Central memory CD8-positive, alpha-beta T cell (primary cell): ENCODE measurements at places on chromosomes 2 and 18.
A peak's percentile ranks its signal among the peaks of the same experiment; 100 is the strongest.

DNA sequence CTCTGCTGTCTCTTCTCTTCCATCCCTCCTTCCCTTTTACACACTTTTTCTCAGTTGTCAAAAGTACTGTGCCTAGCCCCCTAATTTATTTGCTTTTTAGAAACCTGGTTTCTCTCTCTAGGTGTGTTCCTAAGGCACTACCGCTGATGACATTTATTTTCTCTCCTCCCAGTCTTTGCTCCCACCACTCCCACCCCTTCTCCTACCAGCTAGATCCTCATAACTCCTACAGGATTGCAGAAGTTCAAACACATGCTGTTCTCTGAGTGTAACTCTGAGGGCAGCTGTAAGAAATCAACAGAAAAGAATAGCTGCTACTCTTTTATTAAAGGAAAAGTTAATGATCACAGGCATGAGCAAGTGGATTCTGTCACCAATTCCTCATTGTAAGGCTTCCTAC, 22.3 kb upstream of the LRRTM1 start:
- no peak overlapping the region for H3K4me3 ChIP-seq
- no peaks in the 10 kb centered on the region for H3K4me1 ChIP-seq
- no peak for DNase-seq
- no peaks in the 10 kb centered on the region for H3K27me3 ChIP-seq

DNA sequence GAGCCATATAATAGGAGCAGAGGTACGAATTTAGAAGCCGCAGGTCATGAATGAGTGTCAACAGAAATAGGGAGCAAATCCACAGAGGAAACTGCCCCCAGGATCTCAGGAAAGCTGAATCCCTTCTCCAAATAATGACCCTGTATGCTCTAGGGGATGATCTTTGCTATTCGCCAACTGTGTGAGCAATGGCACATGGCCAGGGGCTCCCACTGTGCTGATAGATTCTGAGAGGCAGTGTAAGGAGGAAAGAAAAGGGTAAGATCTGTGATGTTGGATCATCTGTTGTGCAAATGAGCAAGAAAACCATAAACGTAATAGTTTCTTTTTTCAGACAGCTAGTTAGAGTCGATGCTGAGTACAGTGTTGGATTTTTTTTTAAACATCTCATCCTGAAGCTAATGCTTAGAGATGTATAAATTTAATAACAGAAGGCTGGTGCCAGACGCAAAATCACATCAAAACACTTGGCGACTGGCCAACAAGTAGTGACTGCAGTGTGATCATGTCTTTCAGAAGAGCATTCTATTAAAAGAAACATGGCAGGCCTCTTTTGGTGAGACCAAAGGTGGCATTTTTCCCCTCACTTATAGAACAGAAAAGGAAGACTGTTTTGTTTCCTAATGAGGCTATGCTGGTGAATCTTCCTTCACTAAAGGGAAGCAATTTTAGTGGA, 77.4 kb downstream of the ABCA12 start:
- no peak overlapping the region for H3K27ac ChIP-seq
- H3K4me3 ChIP-seq: no peak overlapping the region
- no peaks in the 10 kb centered on the region for H3K36me3 ChIP-seq
- H3K4me1 ChIP-seq: no peaks in the 10 kb centered on the region
- no peak for DNase-seq
- H3K27me3 ChIP-seq: no peaks in the 10 kb centered on the region

- H3K4me1 ChIP-seq: no peaks in the 10 kb centered on the region
- no peaks in the 10 kb centered on the region for H3K27me3 ChIP-seq
- H3K36me3 ChIP-seq: no peaks in the 10 kb centered on the region
- no peak overlapping the region for H3K27ac ChIP-seq
- DNase-seq: no peak
- H3K4me3 ChIP-seq: no peak overlapping the region
These were observed 275.8 kb downstream of the KCNS3 start for GRCh38 chr2:18154259-18154658.

- no peaks in the 10 kb centered on the region for H3K4me1 ChIP-seq
- H3K27ac ChIP-seq: no peak overlapping the region
- no peaks in the 10 kb centered on the region for H3K27me3 ChIP-seq
- no peaks in the 10 kb centered on the region for H3K36me3 ChIP-seq
- no peak overlapping the region for H3K4me3 ChIP-seq
These were observed 19.3 kb upstream of the PDE1A start for GRCh38 chr2:182446087-182446486.

GRCh38 chr2:157810037-157810436, 66.1 kb downstream of the ACVR1 start:
- peaks cover 24% of the 10 kb centered on the region for H3K4me1 ChIP-seq
- DNase-seq: no peak
- H3K36me3 ChIP-seq: peaks cover 3% of the 10 kb centered on the region
- H3K4me3 ChIP-seq: no peak overlapping the region
- no peaks in the 10 kb centered on the region for H3K27me3 ChIP-seq

DNA sequence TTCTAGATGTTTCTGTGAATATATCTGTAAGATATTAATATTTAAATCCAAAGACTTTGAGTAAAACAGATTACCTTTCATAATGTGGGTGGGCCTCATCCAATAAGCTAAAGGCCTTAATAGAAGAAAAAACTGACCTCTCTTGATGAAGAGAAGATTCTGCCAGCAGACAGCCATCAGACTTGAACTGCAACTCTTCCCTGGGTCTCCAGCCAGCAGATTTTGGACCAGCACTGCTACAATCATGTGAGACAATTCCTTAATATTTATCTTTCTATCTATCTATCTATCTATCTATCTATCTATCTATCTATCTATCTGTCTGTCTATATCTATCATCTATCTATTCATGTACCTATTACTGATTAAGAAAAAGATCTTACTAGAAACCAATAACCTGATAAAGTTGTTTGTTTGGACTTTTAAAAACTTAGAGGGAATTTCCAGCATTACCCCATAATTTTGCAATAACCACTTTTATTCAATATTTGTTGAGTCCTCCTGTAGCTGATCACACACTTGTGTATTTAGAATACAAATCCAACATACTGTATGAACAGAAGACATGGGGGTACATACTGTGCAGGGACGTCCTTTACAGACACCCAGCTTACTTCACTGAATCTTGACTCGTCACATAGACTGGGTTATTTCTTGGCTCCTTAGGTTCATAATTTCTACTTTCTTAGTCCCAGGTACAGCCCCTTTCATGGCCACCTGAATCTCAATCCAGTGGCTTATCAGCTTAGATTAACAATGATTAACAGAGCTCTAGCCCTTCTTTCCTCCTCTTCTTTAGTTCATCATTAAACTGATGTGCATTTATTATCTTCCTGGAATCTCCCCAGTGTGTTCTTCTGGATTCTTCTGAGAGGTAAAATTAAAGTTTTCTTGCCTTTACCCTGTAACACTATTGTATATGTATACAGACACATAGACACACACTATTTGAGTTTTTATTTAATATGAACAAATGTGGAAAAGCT, 27.2 kb upstream of the STAT4 start:
- H3K4me1 ChIP-seq: no peaks in the 10 kb centered on the region
- no peaks in the 10 kb centered on the region for H3K36me3 ChIP-seq
- no peaks in the 10 kb centered on the region for H3K27me3 ChIP-seq
- DNase-seq: no peak
- H3K4me3 ChIP-seq: no peak overlapping the region

DNA sequence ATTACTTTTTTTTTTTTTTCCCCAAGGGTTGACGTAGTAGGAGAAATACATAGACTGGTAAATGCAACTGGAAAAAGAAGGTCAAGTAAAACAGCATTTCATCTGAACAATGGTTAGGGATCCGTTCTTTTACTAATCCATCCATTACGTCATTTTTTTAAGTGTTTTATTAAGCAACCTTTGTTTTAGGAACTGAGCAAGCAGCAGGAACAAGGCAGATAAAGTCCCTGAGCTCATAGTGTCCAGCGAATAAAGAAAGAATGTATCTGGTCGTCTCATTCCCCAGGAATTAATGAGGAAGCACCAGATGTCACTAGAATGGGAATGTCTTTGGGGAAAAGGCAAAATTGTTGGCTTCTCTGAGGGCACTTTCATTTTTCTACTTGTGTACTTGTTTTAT, 842.4 kb downstream of the TDRD15 start:
- H3K27ac ChIP-seq: no peak overlapping the region
- no peaks in the 10 kb centered on the region for H3K27me3 ChIP-seq
- no peak for DNase-seq
- no peaks in the 10 kb centered on the region for H3K4me1 ChIP-seq
- no peaks in the 10 kb centered on the region for H3K36me3 ChIP-seq
- no peak overlapping the region for H3K4me3 ChIP-seq

- H3K4me1 ChIP-seq: peaks cover 75% of the 10 kb centered on the region
- peak overlapping the region; percentile 83 for H3K4me3 ChIP-seq
- no peak for DNase-seq
- no peaks in the 10 kb centered on the region for H3K27me3 ChIP-seq
- H3K27ac ChIP-seq: peak overlapping the region; percentile 100
These were observed 36.0 kb downstream of the PCBP1 start for GRCh38 chr2:70123051-70123828.

DNA sequence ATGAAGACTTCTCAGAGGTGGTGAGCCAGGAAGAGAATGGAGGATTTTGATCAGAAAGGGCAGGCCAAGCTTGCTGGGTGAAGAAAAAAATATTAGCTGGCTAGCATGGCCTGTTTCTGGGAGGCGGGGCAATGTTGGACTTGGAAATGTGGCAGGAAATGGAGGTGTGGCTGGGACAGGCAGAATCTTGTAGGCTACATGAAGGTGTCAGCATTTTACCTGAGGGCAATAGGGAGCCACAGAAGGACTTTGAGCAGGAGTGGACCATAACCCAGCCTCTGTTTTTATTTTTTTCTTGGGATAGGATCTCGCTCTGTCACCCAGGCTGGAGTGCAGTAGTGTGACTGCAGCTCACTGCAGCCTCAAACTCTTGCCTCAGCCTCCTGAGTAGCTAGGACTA, 31.7 kb downstream of the EMX1 start:
- H3K27me3 ChIP-seq: no peaks in the 10 kb centered on the region
- H3K27ac ChIP-seq: no peak overlapping the region
- H3K36me3 ChIP-seq: peaks cover under 1% of the 10 kb centered on the region
- H3K4me3 ChIP-seq: no peak overlapping the region
- DNase-seq: no peak

- H3K36me3 ChIP-seq: peaks cover 2% of the 10 kb centered on the region
- H3K27ac ChIP-seq: no peak overlapping the region
- peaks cover 51% of the 10 kb centered on the region for H3K27me3 ChIP-seq
- peaks cover 43% of the 10 kb centered on the region for H3K4me1 ChIP-seq
- DNase-seq: no peak
- H3K4me3 ChIP-seq: peak overlapping the region; percentile 83
These were observed 627 bp downstream of the CDCA7 start for GRCh38 chr2:173355132-173355865.

DNA sequence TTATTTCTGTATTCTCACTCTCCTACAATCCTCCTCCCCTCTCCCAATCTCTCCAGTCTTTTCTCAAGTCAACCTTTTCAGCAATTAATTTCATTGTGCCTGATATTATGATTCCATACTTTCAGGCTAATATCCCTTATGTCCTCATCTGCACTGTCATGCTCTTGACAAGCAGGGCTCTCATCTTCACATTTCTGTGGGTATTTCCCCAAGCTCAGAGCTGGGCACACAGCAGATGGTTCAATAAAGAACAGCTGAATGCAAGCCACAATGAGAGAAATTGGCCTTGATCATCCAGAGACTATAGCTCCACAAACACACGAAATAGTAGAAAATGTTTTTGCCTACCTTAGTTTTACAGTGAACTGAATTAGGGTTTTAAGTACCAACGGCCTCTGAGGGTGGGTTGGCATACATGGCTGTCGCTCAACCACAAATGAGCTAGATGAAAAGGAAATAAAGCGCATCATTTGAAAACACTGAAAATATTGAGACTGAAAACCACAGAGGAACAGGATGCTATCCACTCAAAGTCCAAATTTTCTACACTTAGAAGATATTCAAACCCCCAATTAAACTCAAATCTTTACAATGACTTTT, 47.5 kb upstream of the STAT1 start:
- H3K27me3 ChIP-seq: no peaks in the 10 kb centered on the region
- H3K36me3 ChIP-seq: peaks cover 56% of the 10 kb centered on the region
- no peak for DNase-seq
- peak overlapping the region; percentile 23 for H3K4me3 ChIP-seq

GRCh38 chr2:142323206-142323605, 192.4 kb upstream of the LRP1B start:
- H3K27me3 ChIP-seq: no peaks in the 10 kb centered on the region
- H3K4me1 ChIP-seq: no peaks in the 10 kb centered on the region
- no peak overlapping the region for H3K4me3 ChIP-seq
- H3K36me3 ChIP-seq: no peaks in the 10 kb centered on the region
- no peak for DNase-seq
- H3K27ac ChIP-seq: no peak overlapping the region

DNA sequence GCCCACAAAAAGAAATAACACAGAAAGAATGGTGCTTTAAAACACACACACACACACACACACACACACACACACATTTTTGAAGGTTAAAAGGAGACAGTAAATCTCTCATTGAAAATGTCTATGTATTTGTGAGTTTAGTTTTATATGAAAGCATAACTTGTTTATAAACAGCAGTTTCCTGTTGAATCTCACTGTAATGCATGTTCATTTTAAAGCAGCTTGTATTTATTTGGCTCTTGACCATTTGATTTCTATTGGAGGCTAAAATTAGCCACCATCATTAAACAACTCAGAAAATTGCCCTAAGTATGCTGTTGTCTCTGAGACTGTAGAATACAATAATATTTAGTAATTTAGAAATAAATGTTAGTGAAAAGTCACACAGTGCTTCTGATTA, 95.0 kb downstream of the TMEM185B start:
- DNase-seq: no peak
- peaks cover 15% of the 10 kb centered on the region for H3K27me3 ChIP-seq
- H3K27ac ChIP-seq: no peak overlapping the region
- H3K4me3 ChIP-seq: no peak overlapping the region
- H3K4me1 ChIP-seq: no peaks in the 10 kb centered on the region

GRCh38 chr2:16125614-16126516, 185.5 kb downstream of the MYCN start:
- no peak for DNase-seq
- no peaks in the 10 kb centered on the region for H3K4me1 ChIP-seq
- H3K4me3 ChIP-seq: no peak overlapping the region
- no peaks in the 10 kb centered on the region for H3K27me3 ChIP-seq
- no peaks in the 10 kb centered on the region for H3K36me3 ChIP-seq
- no peak overlapping the region for H3K27ac ChIP-seq

- H3K36me3 ChIP-seq: no peaks in the 10 kb centered on the region
- H3K27ac ChIP-seq: no peak overlapping the region
- no peaks in the 10 kb centered on the region for H3K27me3 ChIP-seq
These were observed 282.7 kb downstream of the MBD2 start for GRCh38 chr18:53941601-53942338.

GRCh38 chr18:73479477-73479876, 611.7 kb upstream of the NETO1 start:
- H3K4me3 ChIP-seq: no peak overlapping the region
- no peaks in the 10 kb centered on the region for H3K27me3 ChIP-seq
- H3K27ac ChIP-seq: no peak overlapping the region
- H3K36me3 ChIP-seq: no peaks in the 10 kb centered on the region

DNA sequence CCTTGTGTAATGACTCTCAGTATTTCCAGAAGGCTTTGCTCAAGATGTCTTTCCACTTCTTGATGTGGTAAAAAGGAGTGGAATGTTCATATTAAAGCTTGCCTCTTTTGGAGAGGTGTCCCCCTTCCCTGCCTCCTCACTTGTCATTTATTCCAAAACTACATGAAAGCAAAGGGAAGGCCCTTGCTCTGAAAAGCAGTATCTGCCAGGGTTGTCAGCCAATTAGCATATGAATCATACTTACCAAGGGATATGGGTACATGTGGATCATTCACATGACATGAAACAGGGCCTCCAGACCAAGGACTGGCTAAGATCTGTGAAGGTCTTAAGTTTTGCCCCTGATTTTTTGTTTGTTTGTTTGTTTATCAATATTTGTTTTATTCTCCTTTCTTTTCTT, 31.3 kb downstream of the ANXA4 start:
- no peak overlapping the region for H3K4me3 ChIP-seq
- H3K27me3 ChIP-seq: no peaks in the 10 kb centered on the region
- peaks cover 39% of the 10 kb centered on the region for H3K4me1 ChIP-seq

- H3K27ac ChIP-seq: peak overlapping the region; percentile 93
- peaks cover 26% of the 10 kb centered on the region for H3K4me1 ChIP-seq
- peaks cover 17% of the 10 kb centered on the region for H3K36me3 ChIP-seq
- H3K4me3 ChIP-seq: peak overlapping the region; percentile 92
These were observed 446 bp downstream of the COPS9 start for GRCh38 chr2:240135706-240136012.
